ENCODE measurements at places on chromosomes 7 and 10.

DNA sequence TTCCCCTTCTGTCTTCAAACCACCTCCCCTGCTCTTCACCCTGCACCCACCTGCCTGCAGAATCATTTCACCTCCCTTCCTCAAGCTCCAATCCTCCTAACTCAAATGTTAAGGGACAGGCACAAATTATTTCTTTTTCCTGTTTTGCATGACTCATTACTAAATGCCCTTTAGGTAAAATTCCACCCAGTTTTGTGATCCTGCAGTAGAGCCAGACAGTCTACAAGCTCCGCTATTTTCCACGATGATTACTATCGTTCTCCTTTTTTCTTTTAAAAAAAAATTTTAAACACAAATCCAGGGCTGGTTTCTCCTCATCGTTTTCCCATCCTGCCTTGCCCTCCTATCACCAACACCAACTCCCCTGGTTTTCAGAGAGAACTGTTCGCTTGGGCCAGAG, 186.8 kb upstream of the YAE1 start:
- no peak for DNase-seq

- no peak for DNase-seq
These were observed 118.8 kb downstream of the CUX1 start for GRCh38 chr7:101936223-101936610.

- no peak for DNase-seq
These were observed 37.2 kb upstream of the RAPGEF5 start for GRCh38 chr7:22393913-22394729.

GRCh38 chr7:46900312-46901263, 681.3 kb downstream of the TNS3 start:
- DNase-seq = no peak

DNA sequence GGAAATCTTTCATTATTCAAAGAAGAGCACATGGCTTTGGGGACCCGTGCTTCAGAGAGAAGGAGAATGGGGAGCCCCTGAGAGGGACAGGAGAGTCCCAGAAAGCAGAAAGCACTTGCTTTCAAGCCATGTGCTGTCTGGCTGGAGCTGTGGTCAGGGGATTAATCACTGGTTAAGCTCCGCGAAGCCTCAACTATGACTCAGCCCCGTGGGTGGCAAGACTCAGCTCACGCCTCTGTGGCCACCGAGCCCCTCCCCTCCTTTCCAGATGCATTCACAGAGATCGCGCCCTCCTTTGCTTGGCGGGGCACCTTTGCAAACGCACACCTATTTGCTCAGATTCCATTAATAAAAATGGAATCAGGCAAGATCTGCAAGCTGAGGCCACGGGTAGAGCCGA, 202.9 kb upstream of the TCERG1L start:
- no peak for DNase-seq
